ENCODE measurements at places on chromosomes 11 and 22.

DNA sequence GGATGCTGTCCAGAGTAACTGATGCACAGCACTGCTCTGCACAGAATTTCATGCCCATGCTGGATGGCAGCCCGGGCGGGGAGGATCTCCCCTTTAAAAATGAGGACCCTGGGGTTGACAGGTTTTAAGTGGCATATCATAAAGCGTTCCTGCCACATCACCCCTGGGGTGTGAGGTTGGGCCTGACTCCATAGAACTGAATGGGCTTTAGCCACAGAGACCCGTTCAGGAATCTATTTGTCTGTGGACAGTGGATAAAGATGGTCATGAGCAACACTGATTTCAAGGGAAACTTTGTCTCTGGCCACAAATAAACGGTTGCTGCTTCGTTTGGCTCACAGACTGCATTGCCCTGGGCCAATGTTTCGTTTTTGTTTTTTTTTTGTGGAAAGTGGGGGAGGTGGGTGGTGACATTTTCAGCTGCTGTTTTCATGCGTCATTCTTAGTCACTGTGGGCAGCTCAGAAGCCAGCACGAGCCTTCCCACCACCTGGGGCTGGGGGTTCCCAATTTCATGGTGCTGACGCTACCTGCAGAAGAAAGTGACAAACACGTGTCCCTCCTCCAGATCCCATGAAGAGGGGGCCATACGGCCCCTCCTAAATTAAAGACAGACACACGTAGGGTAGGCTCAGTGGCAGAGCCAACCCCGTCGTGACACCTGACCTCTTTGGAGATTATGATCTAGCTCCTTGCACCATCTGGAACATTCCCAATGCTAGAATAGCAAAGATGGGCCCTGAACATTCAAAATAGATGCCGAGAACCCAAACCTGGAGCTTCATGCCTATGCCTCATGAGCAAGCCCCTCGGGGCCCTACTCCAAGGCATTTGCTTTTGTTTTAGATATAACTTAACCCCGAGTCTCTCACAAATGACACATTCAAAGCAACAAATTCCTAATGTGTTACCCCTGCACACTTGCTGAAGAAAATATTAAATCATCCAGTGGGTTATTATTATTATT, 54.8 kb upstream of the PHF21B start:
- DNase-seq: no peak

DNA sequence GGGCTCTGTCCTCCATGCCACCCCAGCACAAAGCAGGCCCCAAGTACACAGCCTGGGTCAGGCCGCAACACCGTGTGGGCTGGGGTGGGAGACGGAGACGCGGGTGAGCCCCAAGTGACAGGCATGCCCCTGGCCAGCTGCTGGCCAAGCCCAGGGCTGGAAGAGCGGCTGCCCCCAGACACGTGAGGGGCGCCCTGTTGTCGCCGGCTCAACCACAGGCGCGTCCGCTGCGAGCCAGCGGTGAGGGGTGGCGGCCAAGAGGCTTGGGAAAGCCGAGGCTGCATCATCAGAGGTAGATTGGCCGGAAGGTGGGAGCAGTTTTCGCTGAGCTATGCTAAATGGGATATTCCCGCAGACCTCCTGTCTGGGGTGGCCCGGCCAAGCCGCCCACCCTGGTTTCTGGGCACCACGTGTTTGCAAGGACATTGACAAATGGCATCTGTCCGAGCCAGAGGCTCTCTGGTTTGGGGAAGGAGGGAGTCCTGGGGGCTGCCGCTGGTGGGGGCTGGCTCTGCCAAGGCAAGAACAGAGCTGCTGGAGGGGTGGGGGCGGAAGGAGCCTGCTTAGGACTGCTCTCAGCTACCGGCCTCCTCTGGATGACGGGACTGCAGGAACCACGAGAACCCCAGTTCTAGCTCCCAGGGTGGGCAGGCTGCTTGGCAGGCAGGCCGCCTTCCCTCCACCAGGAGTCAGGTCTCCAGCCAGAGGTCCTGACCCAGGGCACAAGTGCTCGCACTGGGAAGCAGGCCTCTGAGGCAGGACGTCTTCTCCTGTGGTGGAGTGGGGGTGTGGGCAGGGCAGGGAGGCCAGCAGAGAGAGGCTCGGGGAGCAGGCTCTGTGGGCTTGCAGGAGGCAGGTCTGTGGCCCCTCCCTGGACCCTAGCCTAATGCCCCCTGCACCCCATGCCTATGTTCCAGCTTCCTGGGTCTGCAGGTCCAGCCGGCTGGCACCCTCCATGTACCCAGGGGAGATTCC, 552 bp downstream of the PRR33 start:
- no peak for DNase-seq

DNA sequence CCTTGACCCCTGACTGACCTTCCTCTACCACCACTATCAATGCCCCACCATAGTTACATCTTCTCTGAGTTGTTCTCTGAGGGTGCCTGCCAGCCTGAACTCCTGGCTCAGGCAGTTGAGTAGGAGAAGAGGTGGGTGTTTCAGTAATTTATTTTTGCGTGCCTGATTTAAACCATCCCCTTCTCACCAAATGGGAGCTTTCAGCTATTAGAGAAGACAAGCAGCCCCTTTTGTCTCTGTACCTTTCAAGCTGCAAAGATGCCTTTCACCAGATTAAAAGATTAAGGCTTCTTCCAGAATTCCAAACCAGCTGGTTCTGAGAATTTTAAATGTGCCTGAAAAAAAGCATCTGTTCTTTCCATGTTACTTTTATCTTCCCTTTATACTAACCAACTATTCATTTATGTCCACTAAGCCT, 223.8 kb downstream of the FAM76B start:
- DNase-seq: no peak

- no peak for DNase-seq
These were observed 17.3 kb downstream of the COMMD9 start for GRCh38 chr11:36271794-36272407.

DNA sequence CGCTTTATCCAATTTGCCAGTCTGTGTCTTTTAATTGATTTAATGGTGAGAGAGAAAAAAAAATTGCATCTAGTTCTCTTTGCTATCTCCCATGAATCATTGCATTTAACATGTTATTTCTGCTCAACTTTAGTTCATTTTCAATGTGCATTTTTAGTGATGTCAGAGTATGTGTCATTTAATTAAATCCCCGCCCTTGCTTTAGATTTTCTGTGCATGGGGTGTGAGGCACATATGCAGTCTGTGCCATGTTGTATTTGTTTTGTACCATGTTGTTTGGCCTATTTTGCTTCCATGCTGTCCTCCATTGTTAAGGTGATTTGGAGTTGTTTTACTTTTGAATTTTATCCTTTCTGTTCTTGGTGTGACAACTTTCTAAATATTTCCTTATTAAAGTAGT, 8.3 kb upstream of the NCR3LG1 start:
- DNase-seq: no peak

- DNase-seq: peak; percentile 10
These were observed 14.7 kb upstream of the TAB1 start for GRCh38 chr22:39384750-39385480.

DNA sequence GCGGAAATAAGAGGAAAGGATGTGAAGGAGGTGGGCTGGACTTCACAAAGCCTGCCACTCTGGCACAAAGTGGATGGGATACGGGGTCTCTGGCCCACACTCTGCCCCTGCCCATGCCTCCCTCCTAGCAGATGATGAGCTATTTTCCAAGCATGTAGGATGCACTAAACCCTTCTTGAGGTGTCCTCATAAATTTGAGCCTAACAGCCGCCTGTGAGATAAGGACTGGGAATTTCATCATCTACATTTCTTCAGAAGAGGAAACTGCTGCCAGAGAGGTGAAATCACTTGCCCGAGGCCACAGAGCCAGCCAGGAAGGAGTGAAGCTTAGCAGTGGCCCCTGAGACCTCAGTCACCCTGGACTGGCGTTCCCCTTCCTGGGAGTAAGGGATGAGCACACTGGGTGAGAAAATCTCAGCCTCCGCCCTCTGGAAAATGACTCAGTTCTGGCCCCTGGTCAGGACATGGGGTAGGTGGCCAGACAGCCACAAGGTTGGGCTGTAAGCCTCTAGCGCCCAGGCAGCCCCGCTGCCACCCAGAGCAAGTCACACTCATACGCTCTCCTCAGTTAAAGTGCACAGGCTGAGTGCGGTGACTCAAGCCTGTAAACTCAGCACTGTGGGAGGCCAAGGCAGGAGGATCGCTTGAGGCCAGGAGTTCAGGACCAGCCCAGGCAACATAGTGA, 27.9 kb downstream of the MB start:
- no peak for DNase-seq

GRCh38 chr22:24323233-24323632, 52.6 kb downstream of the SPECC1L start:
- DNase-seq: no peak

- no peak for DNase-seq
These were observed 102.9 kb downstream of the CTTN start for GRCh38 chr11:70501051-70501901.

DNA sequence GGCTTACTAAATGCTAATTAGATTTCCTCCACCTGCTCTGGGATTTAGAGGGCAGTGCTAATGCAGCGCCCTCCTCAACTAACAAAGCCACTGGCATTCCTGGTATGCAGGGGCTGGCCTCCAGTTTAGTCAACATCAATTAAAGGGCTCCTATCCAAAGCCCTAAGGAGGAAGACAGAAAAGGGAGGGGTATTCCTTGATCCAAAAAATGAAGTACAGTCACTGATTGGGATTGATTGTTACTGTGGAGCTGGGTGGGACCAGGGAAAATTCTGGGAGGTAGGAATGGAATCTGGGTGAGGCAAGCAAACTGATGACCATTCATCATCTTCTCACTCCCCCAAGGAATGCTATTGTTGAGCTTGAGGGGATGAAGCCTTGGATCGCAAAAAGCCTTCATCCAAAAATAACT, 52.2 kb downstream of the GAB2 start:
- DNase-seq: no peak

DNA sequence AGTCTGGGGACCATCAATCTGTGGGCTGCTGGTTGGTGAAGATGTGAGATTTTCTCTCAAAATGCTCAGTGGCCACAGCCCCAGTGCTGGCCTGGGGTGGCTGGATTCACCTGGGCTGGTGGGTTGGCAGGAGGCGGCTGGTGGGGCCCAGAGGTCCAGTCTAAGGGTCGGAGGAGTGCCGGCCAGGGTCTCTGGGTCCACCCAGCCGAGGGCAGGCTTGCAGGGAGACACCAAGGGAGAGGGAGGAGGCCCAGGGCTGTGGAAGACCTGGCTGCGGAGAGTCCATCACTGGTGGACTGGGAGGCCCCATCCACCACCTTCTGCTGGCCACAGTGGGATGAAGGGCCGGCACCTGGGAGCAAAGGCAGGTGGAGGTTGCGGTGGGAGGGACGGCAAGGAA, 582 bp upstream of the SHANK3 start:
- DNase-seq: no peak

GRCh38 chr11:13140873-13141655, 131.9 kb downstream of the RASSF10 start:
- no peak for DNase-seq

GRCh38 chr22:20811971-20812660, 38.2 kb downstream of the SERPIND1 start:
- no peak for DNase-seq

GRCh38 chr11:97506076-97506759, 1116.4 kb downstream of the JRKL start:
- no peak for DNase-seq

GRCh38 chr22:36457688-36458450, 23.6 kb downstream of the TXN2 start:
- DNase-seq: no peak

GRCh38 chr22:46143491-46144147, 6.7 kb upstream of the PPARA start:
- no peak for DNase-seq

- no peak for DNase-seq
These were observed 105.2 kb upstream of the SYT13 start for GRCh38 chr11:45391168-45391850.

DNA sequence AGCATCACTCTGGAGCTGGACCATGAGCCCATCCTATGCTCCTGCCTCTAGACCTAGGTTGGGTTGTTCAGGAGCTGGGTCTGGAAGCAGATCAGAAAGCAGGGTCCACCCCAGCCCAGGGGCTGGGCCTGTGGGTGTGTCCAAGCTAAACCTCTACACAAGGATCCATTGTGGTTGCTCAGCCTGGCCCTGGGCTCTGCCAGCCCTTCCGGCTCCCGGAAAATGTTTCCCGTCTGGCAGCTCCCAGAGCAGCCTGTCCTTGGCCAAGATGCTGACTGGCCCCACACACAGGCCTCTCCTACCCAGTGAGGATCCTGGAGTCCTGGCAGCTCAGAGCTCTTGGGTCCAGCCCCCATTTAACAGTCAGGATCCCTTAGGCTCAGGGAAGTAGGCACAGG, 35.3 kb upstream of the FCHSD2 start:
- DNase-seq: no peak

DNA sequence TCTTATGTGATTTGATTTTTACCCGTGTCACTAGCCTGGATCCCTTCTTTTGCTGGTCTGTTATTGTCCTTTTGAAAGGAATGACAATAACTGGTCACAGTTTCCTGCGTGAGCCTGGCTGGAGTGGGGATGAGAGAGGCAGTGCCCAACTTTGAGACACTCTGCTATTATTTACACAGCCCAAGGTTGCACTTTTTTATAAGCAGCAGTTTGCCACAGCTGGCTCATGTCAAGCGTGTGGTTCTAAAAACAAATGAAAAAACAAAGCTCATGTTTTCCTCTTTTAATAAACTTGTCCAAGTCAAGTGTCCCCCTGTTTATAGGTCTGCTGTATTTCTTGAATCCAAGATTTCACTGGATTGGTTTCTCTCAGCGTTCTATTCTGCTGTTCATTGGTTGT, 201.3 kb downstream of the GRIK4 start:
- no peak for DNase-seq

DNA sequence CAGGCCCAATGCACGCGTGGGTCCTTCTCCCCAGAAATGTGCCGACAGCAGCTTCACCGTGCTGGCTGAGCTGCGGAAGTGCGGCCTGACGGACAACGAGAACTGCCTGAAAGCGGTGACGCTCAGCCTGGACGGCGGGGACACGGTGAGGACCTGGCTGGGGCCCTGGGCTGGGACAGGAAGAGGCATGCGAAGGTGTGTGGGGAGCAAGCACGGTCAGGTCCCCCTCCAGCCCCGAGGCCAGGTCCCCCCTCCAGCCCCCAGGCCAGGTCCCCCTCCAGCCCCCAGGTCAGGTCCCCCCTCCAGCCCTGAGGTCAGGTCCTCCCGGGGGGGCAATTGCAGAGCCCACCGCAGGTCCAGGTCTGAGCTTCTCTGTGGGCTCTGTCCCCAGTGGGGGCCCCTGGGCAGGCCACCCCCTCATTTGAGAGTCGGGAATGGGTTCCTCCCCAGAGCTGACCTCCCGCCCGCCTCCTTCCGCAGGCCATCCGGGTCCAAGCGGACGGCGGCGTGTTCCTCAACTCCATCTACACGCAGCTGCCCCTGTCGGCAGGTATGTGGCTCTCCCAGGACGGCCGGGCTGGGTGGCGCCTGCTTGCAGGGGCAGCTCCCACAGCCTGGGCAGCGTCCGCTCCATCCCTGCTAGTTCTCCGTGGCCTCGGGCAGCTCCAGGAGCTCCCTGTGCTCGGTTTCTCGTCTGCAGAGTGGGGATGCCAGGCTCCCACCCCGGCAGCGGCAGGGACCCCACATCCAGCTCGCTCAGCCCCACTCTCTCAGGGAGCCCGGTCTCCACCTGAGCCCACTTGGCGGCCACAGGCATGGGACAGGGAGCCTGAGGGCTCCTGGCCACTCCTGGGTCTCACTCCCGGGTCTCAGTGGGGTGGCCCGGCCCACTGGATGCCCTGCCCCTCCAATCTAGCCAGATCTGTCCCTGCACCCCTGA, 7.9 kb downstream of the MUC5B start:
- DNase-seq: no peak

Data from NCI-H1092 (cell line).